Peyer's patch (tissue), 4 donors: ENCODE measurements at places on chromosomes 12 and 14. TPM values are rescaled to one million over a fixed set of nuclear protein-coding genes. Genes with fewer than 3 reads are reported as not detected.

Gene TCL1A
- total RNA-seq: not detected

Gene EP400
- total RNA-seq: 60.2 TPM

Gene TMEM229B
- 8.3 TPM for total RNA-seq

Gene NUMB
- total RNA-seq: 118 TPM

Gene KCNH3
- 0.83 TPM for total RNA-seq

Gene CLEC1B
- not detected for total RNA-seq

Gene KRT79
- total RNA-seq: not detected

Gene PSMB11
- total RNA-seq: not detected

Gene AKAP6
- 13.7 TPM for total RNA-seq

Gene APOF
- total RNA-seq: not detected

Gene KRT4
- not detected for total RNA-seq

DNA sequence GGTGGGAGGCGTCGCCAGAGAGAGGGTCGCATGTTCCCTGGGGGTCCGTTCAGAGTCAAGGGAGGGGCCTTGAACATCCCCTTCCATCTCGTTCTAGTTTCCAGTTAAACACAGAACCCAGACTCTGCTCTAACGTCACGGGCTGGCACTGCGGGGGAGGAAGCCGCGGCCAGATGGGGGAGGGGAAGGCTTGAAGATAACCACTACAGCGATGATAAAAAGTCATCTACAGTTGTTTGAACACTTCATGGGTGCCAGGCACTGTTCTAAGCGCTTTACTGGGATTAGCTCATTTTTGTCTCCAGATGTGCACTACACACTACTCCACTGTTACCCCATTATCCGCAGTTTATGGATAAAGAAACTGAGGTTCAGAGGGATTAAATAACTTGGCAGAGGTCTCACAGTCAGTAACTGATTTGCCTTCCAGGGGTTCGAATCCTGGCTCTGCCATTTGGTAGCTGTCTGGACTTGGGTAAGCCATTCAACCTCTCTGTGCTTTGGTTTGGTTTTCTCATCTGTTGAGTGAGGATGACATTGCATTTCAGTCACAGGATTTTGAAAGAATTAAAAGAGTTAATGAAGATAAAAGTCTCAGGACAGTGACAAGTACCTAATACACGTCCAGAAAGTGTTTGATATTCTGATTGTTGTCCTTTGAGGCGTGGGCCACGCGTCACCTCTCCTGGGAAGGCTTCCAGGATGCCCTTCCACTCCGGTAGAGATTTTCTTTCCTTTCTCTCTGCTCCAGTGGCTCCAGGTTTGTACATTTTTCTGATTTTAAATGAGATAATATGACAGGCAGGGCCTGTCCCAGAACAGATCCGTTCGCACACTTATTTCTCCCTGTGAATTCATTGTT is 798 bp upstream of the RASAL1 start:
- H3K4me1 ChIP-seq: peaks cover 4% of the 10 kb centered on the region
- DNase-seq: peak; percentile 62

DNA sequence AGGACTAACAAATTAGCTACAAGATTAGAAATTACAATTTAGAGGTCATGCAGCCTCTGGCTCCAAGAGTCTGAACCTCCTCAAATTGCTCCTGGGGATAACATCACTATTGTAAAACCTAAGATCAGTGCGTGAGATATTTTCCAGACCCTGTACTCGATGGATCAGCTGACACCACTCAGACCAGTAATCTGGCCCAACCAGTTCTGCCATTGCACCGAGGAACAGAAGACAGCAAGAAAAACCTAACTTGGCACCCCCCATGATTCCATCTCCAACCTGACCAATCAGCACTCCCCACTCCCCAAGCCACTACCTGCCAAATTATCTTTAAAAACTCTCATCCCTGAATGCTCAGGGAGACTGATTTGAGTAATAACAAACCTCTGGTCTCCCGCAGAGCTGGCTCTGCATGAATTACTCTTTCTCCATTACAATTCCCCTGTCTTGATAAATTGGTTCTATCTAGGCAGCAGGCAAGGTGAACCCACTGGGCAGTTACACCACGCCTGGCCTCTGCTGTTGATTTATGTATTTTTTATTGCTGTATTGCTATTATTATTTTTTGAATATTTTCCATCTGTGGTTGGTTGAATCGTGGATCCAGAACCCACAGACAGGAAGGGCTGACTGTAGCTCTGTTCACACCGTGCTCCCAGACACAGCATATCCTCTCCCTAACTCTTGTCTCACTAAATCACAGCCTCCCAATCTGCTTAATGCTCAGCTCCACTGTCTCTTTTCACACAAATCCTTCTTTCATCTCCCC is 9.2 kb downstream of the HEBP1 start:
- no peak overlapping the region for H3K4me3 ChIP-seq
- no peaks in the 10 kb centered on the region for H3K4me1 ChIP-seq
- H3K27me3 ChIP-seq: no peaks in the 10 kb centered on the region

GRCh38 chr12:31590642-31591379 is at the start of gene DENND5B:
DENND5B (minus strand) TSS chr12:31591136; CDS start chr12:31590832, 304 bp downstream.
- H3K27me3 ChIP-seq: no peaks in the 10 kb centered on the region
- no peaks in the 10 kb centered on the region for H3K36me3 ChIP-seq
- peak within 1 kb of the TSS; percentile 98 for H3K4me3 ChIP-seq
- H3K4me1 ChIP-seq: no peaks in the 10 kb centered on the region
- H3K27ac ChIP-seq: peak within 1 kb of the TSS; percentile 96

- no peak for DNase-seq
- no peak overlapping the region for H3K27ac ChIP-seq
- H3K4me1 ChIP-seq: no peaks in the 10 kb centered on the region
- H3K36me3 ChIP-seq: no peaks in the 10 kb centered on the region
- H3K4me3 ChIP-seq: no peak overlapping the region
These were observed 266.3 kb upstream of the PRKD1 start for GRCh38 chr14:30193845-30194501.

- H3K36me3 ChIP-seq: no peaks in the 10 kb centered on the region
- peak within 1 kb of the TSS; percentile 61 for H3K4me3 ChIP-seq
- no peak for DNase-seq
These were observed at the start of gene GALNT16 for GRCh38 chr14:69259527-69260189. GALNT16 (plus strand) TSS chr14:69260158; CDS start chr14:69260291, 133 bp downstream.

DNA sequence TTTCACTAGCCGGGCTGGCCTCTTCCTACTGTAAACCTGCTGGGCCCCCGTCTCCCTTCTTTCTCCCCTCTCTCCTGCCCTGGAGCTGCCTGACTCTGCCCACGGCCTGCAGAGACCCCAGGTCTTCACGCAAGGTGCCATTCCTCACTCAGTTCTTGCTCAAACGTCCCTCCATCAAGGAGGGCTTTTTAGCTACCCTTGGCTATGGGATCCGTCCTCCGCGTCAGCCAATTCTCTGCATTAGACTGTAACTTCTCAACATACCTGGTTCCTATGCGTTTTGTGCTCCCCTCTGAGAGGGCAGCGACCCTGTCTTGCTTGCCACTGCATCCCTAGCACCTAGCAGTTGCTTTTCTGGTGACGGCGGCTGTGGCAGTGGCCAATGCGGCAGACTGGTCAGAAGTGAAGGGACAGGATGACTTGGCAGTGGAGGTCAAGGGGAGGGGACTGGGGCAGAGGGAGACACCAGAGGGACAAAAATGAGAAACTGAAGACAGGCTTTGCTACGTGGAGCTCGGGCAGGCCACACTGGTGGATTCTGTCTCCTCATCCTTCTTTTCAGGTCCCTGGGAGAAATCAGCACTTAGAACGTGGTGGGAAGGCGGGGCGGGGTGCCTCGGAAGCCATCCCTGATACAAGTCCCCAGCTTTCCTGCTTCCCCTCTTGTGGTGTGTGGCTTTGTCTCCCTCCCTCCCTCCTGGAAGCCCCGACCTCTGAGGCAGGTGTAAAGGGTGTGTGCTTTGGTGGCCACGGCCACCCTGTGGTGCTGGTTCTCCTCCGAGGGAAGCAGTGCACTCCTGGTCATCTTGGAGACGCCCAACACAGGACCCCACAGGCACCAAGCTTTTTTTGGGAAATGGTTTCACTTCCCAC is 1.8 kb downstream of the B3GNT4 start:
- no peak overlapping the region for H3K27ac ChIP-seq
- H3K4me3 ChIP-seq: no peak overlapping the region
- no peaks in the 10 kb centered on the region for H3K36me3 ChIP-seq
- H3K27me3 ChIP-seq: peaks cover 18% of the 10 kb centered on the region
- H3K4me1 ChIP-seq: peaks cover 10% of the 10 kb centered on the region

- no peaks in the 10 kb centered on the region for H3K4me1 ChIP-seq
- DNase-seq: no peak
- H3K4me3 ChIP-seq: no peak overlapping the region
- H3K27me3 ChIP-seq: no peaks in the 10 kb centered on the region
- H3K27ac ChIP-seq: no peak overlapping the region
- no peaks in the 10 kb centered on the region for H3K36me3 ChIP-seq
These were observed 16.0 kb upstream of the EVL start for GRCh38 chr14:100049220-100049619.

DNA sequence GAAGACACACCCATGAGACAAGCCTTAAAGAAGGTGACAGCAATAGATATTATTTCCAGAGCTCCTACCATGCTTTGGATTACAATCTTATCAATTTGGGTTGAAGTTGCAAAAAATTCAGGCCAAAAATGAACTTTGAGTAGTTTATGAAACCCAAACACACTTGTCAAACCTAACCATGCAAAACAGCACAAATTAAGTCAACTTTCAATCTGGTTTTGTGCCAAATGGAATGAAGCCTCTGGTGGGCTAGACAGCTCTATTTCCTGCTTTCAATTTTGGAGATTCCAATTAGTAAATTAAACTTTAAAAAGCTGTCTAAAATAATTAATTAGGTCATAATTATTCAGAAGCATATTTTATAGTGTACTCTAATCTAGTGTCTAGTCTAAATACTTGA is 203.4 kb downstream of the SYT1 start:
- no peaks in the 10 kb centered on the region for H3K27me3 ChIP-seq
- DNase-seq: no peak
- H3K36me3 ChIP-seq: no peaks in the 10 kb centered on the region
- no peak overlapping the region for H3K4me3 ChIP-seq
- no peaks in the 10 kb centered on the region for H3K4me1 ChIP-seq

GRCh38 chr12:117854339-117855012 is 114.3 kb downstream of the KSR2 start:
- H3K27me3 ChIP-seq: no peaks in the 10 kb centered on the region
- H3K36me3 ChIP-seq: no peaks in the 10 kb centered on the region
- H3K4me3 ChIP-seq: no peak overlapping the region
- peak; percentile 67 for DNase-seq

DNA sequence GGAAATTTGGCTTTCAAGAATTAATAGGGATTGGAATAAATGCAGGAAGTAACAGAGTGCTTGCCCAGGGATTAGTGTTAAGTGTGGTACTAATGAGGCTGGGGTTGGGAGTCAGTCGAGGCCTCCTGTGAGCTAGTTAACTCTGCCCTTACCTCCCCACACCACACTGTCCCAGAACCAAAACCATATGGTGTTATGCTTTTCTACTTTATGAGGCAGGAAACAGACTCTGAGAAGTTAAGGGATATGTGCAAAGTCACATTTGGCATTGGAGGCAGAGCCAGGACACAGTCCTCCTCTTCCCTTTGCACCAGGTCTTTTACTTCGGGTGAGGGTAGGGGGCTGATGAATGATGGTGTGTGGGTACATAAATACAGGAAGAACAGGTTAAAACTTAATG is 41.9 kb downstream of the PELI2 start:
- H3K4me1 ChIP-seq: no peaks in the 10 kb centered on the region
- H3K4me3 ChIP-seq: no peak overlapping the region
- no peaks in the 10 kb centered on the region for H3K27me3 ChIP-seq
- no peak for DNase-seq
- H3K27ac ChIP-seq: no peak overlapping the region

GRCh38 chr14:37063467-37064240 is 108.8 kb downstream of the SLC25A21 start:
- no peaks in the 10 kb centered on the region for H3K4me1 ChIP-seq
- no peak for DNase-seq
- H3K36me3 ChIP-seq: no peaks in the 10 kb centered on the region
- no peak overlapping the region for H3K27ac ChIP-seq
- H3K4me3 ChIP-seq: no peak overlapping the region

- H3K36me3 ChIP-seq: no peaks in the 10 kb centered on the region
- H3K4me3 ChIP-seq: no peak overlapping the region
- no peaks in the 10 kb centered on the region for H3K27me3 ChIP-seq
- H3K4me1 ChIP-seq: no peaks in the 10 kb centered on the region
These were observed 36.6 kb upstream of the PIK3C2G start for GRCh38 chr12:18224745-18225144.

GRCh38 chr14:86334355-86334754 is 804.4 kb downstream of the FLRT2 start:
- H3K4me3 ChIP-seq: no peak overlapping the region
- DNase-seq: no peak
- no peaks in the 10 kb centered on the region for H3K36me3 ChIP-seq
- H3K4me1 ChIP-seq: no peaks in the 10 kb centered on the region

GRCh38 chr14:92902726-92903125 is 20.2 kb upstream of the CHGA start:
- H3K36me3 ChIP-seq: no peaks in the 10 kb centered on the region
- H3K4me1 ChIP-seq: no peaks in the 10 kb centered on the region
- no peak for DNase-seq
- no peaks in the 10 kb centered on the region for H3K27me3 ChIP-seq

DNA sequence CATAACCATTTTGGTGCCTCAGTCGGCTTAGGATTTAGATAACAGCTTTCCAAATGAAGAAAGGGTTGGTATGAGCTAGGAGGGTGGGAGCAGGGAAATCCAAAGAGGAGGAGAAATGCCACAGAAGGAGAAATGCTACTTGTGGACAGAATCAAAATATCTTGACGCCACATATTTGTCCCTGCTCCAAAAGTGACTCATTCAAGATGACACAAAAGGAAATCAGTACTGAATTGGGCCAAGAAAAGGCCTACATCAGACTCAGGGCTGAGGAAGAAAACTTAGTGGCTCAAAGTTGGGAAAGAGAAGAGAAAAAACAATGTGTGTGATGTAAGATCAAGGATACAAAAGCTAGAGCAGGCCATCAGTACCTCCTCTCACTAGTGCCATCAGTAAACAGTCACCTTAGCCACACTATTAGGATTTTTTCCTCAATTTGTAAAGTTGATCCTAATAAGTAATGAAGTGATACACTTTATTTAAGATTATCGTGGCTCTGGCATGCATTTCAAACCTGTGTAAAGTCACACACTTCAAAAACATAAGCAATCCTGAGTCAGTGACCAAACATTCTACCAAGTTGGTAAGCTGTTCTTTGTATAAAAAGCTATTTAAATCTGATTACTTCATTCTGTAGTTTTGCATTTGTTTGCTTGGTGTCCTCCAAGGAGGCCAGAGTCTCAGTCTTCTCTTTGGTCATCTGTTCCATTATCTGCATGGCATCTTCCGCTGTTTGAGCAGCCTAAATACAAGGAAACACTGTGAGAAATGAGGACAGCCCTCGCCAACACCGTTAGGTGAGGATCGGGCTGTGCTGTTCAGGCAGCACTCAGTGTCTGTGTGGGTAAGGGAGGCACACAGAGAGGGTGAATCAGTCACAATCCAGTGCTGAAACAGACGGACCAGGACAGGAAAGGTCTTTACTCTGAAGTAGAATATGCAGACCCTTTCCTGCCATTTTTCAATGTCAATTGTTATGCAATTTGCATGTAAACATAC is 52.6 kb upstream of the VPS33A start:
- peaks cover 81% of the 10 kb centered on the region for H3K36me3 ChIP-seq
- H3K4me3 ChIP-seq: no peak overlapping the region
- no peaks in the 10 kb centered on the region for H3K4me1 ChIP-seq
- peak overlapping the region; percentile 69 for H3K27ac ChIP-seq
- H3K27me3 ChIP-seq: no peaks in the 10 kb centered on the region
